ENCODE measurements at places on chromosomes 7 and 10.

DNA sequence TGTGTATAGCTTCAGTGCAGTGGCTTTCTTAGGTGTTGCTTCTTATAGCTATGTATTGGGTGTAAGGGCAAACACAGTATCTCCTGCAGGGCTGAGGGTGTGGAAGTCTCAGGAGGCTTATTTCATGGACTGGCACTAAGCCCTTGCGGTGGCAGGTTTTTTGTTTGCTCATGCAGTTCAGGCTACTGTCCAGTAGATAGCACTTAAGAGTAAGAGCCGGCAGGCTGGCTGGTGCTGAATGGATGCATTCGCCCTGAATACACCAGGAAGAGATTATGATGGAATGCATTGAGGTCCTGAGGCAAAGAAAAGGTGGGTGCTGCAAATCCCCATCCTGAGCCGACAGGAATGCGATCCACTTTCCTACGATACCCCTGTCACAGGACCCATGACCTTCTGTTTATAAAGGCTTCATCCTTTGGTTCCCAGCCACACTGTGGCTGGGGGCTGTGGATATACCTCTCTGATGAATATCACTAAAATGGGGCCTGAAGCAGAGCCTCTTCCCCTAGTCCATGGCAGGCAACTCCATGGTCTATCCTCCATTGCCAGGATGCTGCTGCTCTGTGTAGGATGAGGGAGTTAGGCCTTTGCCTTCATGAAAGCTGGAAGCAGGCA lies 44.9 kb downstream of the ANXA8 start:
- H3K27me3 ChIP-seq = peaks cover 24% of the 10 kb centered on the region
- H3K27ac ChIP-seq = no peak overlapping the region
- H3K4me3 ChIP-seq = no peak overlapping the region
- DNase-seq = no peak
- H3K4me1 ChIP-seq = no peaks in the 10 kb centered on the region

DNA sequence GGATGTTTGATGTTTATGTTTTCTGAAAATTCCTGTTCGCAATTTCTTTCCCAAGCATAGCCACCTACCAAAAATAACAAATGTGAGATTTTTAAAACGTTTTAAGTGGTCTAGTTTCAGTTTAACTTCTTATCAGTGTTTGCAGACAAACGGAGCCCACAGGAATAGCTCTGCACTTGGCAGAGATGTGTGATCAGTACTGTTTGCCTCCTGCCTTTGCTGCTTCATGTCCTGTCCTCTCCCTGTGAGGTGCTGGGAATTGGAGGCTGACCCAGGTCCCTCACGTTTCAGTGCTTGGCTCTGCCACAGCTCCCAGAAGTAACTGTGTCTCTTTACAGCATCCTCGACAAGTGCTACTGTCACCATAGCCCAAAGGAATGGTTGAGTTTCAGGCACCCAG lies 1.2 kb downstream of the UCN3 start:
- H3K27me3 ChIP-seq = peaks cover 15% of the 10 kb centered on the region
- no peak overlapping the region for H3K27ac ChIP-seq
- no peak for DNase-seq
- H3K4me3 ChIP-seq = no peak overlapping the region
- peaks cover 3% of the 10 kb centered on the region for H3K4me1 ChIP-seq

- no peaks in the 10 kb centered on the region for H3K36me3 ChIP-seq
- H3K27me3 ChIP-seq = peaks cover 24% of the 10 kb centered on the region
- H3K4me3 ChIP-seq = no peak overlapping the region
Observed at GRCh38 chr7:55019191-55019690, 424 bp downstream of the EGFR start.

DNA sequence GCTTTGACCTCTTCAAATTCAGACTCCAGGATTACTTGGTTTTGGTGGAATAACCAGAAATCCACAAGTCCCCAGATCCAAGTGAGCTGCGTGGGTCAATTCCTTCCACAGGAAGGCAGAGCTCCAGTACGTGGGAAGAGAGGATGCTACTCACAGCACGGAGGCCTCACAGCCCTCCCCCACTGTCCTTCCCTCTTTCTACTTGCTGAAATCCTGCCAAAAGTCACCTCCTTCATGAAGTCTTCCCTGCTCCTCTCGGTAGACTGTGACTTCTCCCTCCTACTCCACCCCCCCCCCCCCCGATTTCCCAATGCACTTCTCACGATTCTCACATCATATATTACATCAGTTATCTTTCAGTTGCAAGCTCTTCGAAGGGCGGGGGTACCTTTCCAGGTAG lies 12.3 kb downstream of the CAMK2G start:
- no peak for DNase-seq
- peaks cover 10% of the 10 kb centered on the region for H3K36me3 ChIP-seq
- H3K27ac ChIP-seq = no peak overlapping the region
- no peak overlapping the region for H3K4me3 ChIP-seq

DNA sequence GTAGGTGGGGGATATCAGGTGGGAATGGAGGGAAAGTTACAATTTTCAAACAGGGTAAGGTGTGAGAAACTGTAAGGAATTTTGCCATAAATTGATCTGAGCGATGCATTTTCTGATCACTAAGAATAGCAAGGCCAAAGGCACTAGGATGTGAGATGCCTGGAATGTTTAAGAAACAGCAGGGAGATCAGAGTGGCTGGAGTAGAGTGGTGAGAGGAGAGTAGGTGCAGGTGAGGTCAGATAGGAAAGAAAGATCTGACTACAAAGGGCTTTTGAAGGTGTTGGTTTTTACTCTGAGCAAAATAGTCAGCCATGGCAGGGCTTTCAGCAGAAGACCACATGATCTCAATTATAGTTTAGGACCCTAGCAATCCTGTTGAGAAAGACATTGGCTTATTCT lies 55.0 kb downstream of the HDAC9 start:
- peaks cover 17% of the 10 kb centered on the region for H3K36me3 ChIP-seq
- peaks cover 55% of the 10 kb centered on the region for H3K4me1 ChIP-seq
- H3K27me3 ChIP-seq = no peaks in the 10 kb centered on the region
- no peak for DNase-seq
- H3K4me3 ChIP-seq = no peak overlapping the region
- H3K27ac ChIP-seq = peak overlapping the region; percentile 56

DNA sequence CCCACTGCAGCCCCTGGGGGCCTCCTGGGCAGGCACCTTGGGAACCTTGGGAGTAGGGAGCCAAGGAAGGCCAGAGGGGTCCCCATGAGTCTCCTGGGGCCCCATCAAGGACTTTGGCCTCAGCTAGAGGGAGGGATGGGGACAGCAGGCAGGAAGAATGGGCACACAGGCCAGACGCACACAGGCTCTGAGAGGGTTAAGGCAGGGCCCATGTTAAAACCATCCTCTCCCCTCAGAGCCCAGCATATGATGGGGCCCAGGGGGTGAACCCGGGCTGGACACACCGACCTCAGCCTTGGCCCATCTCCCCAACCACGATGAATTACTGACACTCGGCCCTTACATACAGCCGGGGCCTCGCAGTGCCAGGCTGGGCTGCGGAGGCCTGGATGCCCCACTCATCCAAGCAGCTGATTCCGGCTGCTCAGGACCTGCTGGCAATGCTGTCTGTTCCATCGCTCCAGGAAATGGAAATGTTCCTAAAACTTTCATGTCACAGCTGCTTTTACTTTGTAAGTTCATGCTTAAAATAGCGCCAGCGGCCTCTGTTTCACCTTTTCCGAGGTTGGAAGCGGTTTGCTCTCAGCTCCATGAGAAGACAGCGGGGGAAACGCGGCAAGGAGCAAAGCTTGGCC lies 17.3 kb upstream of the INPP5A start:
- no peaks in the 10 kb centered on the region for H3K36me3 ChIP-seq
- H3K4me3 ChIP-seq = no peak overlapping the region
- H3K4me1 ChIP-seq = peaks cover 8% of the 10 kb centered on the region
- peaks cover 7% of the 10 kb centered on the region for H3K27me3 ChIP-seq
- no peak for DNase-seq

DNA sequence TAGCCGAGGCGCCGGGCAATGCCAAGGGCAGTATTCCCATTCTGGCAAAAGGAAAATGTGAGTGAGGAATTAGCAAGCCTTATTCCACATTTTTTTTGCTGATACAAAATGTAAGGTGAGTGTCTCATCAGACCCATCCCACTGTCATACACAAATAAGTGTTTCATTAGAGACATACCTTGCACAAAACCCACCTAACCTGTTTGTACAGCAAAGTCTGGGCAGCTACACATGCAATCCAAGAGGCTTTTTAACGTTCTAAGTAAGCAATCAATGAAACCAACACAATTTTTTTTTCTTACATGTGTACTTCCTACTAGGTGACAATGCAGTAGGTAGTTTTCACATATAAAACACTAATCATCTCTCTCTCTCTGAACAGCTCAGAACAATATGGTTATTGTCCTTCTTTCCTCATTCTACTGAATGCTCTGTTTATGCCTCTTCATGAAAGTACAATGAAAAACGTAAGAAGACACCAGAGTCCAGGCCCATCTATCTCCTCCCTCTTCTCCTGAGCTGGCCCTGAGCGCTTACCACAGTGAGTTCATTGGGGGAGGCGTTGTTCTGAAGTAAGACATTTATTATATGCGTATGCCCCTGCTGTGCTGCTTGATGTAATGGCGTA lies 217.2 kb downstream of the ANK3 start:
- no peak overlapping the region for H3K27ac ChIP-seq
- no peak overlapping the region for H3K4me3 ChIP-seq
- H3K27me3 ChIP-seq = no peaks in the 10 kb centered on the region
- DNase-seq = no peak

DNA sequence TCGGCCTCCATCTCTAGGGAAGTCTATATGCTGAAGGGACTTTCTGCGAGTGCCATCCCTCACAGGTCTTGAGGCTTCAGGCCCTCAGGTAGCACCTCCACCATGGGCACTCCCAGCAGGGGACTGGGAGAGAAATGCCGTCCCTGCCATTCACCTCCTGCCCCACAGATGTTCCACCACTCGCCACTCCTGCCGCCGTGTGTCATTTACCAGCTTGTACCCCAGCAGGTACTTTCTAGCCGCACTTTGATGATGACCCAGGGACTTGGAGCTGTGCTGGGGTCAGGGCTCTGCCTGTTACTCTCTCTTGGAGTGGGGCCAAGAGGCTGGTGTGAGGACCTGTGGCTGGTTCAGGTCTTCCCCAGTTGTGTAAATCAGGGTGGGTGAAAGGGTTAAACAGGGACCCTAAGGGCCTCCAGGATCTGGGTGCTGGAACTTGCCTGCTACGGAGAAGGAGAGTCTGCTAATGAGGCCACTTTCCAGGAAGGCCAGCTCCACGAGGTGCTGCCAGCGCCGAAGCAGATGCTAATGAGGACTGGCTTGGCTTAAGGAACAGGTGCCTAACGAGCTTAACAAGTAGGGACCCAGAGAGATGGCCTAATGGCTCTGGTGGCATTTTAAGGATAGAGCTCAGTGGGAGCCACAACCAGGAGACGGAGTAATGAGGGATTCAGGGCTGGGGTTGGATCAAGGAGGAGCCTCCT lies 32.4 kb downstream of the CRHR2 start:
- no peak for DNase-seq
- H3K27ac ChIP-seq = no peak overlapping the region
- H3K27me3 ChIP-seq = no peaks in the 10 kb centered on the region
- no peak overlapping the region for H3K4me3 ChIP-seq
- no peaks in the 10 kb centered on the region for H3K36me3 ChIP-seq
- H3K4me1 ChIP-seq = no peaks in the 10 kb centered on the region

GRCh38 chr10:31239961-31240360 lies 79.1 kb upstream of the ZEB1 start:
- H3K4me3 ChIP-seq = no peak overlapping the region
- peaks cover 2% of the 10 kb centered on the region for H3K4me1 ChIP-seq
- H3K27ac ChIP-seq = no peak overlapping the region
- H3K36me3 ChIP-seq = peaks cover 3% of the 10 kb centered on the region

GRCh38 chr7:77450054-77450453 lies 33.9 kb upstream of the GSAP start:
- H3K27me3 ChIP-seq = no peaks in the 10 kb centered on the region
- H3K27ac ChIP-seq = no peak overlapping the region
- no peak overlapping the region for H3K4me3 ChIP-seq
- no peak for DNase-seq
- H3K4me1 ChIP-seq = peaks cover 13% of the 10 kb centered on the region

- no peaks in the 10 kb centered on the region for H3K36me3 ChIP-seq
- H3K27me3 ChIP-seq = peaks cover 9% of the 10 kb centered on the region
- H3K27ac ChIP-seq = no peak overlapping the region
- no peak overlapping the region for H3K4me3 ChIP-seq
- DNase-seq = no peak
Observed at GRCh38 chr10:16999665-17000451, 129.8 kb downstream of the CUBN start.

DNA sequence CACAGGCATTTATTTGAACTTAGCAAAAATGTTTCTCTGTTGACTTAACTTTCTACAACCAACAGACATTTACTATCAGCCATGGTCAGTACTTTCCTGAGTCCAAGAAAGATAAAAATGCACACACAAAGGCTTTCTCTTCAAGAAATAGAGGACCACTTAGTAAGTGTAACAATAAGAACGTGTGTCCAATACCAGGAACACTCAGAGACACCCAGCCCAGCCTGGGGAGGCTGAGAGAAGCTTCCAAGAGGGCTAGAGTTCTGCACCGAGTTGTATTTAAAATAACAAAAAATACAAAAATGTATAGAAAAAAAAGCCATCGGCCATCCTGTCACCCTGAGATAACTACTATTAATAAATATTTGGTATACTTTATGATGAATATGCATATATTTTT lies 35.8 kb downstream of the VSTM4 start:
- peaks cover 17% of the 10 kb centered on the region for H3K27me3 ChIP-seq
- H3K36me3 ChIP-seq = no peaks in the 10 kb centered on the region
- no peak for DNase-seq
- no peak overlapping the region for H3K4me3 ChIP-seq
